ENCODE measurements at places on chromosomes 5 and 9.

DNA sequence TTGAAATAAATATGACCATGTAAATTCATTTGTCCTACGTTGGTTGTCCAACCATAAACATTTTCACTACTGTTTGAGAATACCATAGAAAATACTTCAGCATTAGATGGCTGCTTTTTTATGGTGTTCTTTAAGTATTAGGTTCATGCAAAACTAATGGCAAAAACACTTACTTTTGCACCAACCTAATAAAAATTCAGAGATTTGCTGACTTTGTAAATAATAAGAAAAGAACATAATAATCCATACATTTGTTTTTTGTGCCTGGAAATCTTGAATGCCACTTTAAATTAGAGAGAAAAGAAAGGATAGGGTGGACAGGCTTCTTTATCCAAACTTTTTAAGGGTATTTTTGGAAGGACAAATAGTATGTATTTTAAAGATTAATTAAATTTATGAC lies 719.7 kb upstream of the TYRP1 start:
- DNase-seq = no peak

- DNase-seq = no peak
Observed at GRCh38 chr9:133700819-133701320, 37.3 kb downstream of the SARDH start.

GRCh38 chr9:126642010-126642744 lies 28.4 kb downstream of the LMX1B start:
- no peak for DNase-seq

- DNase-seq = no peak
Observed at GRCh38 chr5:36832274-36832673, 44.3 kb upstream of the NIPBL start.

DNA sequence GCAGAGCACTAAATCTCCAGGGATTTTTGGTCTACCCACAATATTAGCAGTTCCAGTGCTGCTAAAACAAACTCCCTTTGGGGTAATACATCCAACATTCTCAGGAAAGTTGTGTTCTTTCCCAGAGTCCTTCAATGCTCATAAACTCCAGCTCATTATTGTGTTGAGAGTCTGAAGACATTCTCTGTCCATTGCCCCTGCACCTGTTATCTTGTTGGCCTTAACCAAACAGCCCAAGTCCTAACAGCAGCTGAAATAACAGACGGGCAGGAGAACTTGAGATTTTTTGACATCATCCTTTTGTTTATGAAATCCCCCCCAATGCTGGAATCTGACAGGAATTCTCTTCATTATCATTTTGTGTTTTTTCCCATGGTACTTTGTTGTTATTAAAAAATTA lies 110.8 kb downstream of the PAPPA start:
- no peak for DNase-seq

DNA sequence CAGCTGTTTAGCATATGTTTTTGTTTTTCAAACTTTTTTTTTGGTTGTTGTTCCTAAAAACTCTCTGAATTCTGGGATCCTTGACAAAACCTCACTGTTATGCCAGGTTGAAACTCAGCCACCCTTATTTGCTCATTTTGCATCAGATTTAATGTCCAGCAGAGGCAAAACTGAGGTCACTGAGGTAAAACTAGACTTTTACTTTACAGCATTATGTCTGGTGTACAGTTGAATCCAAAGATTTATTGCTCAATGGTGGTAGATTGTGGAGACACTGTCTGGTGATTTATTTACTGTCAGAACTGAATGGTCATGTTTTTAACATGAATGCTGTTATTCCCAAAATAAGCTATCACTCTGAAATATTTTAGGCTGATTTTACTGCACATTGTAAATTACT lies 87.9 kb downstream of the FBXL7 start:
- DNase-seq = no peak
